ENCODE measurements at places on chromosomes 2 and 18. TPM values are rescaled to one million over a fixed set of nuclear protein-coding genes. Genes with fewer than 3 reads are reported as not detected.
A peak's percentile ranks its signal among the peaks of the same experiment; 100 is the strongest.

DNA sequence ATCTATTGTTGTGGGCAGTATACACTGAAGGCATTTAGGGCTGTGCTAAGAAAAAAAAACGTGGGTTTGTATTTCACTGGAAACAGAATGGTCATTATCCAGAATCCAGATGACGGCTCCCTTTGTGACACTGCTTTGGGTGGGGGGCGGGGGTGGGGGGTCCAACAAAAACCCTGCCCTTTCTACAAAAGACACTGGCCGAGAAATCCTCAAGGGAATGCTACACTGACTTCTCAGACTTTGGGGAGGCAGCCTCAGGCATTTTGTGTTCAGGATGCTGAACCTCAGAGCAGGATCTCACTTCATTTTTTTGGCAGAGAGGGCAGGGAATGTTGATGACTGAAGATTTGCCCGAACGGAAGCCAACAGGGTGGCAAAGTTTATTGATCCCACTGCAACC is 417.1 kb downstream of the HRH4 start:
- no peak for DNase-seq

GRCh38 chr2:161088658-161089350 is 71.4 kb upstream of the TANK start:
- DNase-seq, result no peak

DNA sequence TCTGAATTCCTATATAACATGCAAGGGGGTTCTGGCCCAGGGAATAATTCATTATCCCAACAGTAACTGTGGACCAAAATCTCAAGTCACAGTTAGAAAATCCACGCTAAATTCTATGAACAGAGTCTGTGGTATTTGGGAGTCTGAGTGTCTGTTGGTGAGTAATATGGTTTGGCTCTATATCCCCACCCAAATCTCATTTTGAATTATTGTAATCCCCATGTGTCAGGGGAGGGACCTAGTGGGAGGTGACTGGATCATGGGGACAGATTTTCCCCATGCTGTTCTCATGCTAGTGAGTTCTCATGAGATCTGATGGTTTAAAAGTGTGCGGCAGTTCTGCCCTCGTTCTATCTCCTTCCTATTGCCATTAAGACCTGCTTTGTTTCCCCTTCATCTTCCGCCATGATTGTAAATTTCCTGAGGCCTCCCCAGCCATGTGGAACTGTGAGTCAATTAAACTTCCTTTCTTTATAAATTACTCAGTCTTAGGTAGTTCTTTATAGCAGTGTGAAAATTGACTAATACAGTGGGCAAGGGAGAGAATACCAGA is 68.3 kb downstream of the NBAS start:
- peak; percentile 2 for DNase-seq

SNORC gene
- 0.86 TPM for total RNA-seq

LDLRAD4 gene
- 8.9 TPM for total RNA-seq

- DNase-seq, result no peak
These were observed 3.2 kb downstream of the TBC1D8 start for GRCh38 chr2:101147971-101148370.

CD28 gene
- not detected for total RNA-seq

DNA sequence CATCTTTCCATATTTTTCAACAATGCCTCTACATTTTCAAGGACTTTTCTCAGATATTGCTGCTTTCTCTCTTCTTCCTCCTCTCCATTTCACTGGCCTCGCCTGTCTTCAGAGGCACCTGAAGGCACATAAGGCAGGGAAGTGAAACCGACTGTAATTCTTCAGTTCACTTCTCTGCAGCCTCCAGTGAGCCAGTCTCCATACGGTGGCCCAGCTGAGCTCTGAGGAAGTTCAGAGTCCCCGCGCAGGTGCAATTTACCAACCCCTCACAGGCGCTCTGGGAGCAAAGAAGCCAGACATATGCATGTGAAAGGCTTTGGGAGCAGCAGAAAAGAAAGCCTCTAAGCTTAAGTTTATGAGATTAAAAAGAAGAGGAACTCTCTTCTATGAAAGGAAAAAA is 12.4 kb downstream of the KLHL14 start:
- DNase-seq, result no peak

DNA sequence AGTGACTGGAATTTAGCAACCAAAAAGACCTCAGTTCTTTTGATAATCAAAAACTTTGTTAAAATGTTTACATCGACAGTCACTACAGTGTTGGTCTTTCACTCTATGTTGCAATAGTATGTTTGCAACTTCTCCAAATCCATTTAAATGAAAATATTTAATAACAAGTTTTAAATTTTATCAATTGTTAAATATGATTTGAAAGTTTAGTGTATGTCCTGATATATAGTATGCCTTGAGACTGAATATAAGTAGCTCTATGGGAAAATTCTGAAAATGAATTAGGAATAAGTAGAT is 109.9 kb downstream of the ANKRD44 start:
- no peak for DNase-seq

DNA sequence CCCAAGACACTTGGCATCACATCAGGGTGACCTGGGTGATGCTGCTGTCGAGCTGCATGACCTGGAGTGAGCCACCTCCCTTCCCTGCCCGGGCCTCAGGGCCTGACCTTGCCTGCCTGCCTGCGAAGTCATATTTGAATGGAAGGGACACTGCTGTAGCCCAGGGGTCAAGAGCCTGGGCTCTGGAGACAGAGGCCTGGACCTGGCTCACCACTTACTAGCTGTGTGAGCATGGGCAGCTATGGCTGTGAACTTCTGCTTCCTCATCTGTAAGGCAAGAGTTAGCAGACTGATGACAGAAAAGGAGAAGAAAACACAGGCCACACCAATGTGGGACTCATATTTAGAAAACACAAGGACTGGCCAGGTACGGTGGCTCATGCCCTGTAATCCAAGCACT is 118.7 kb downstream of the ZFP36L2 start:
- DNase-seq, result no peak

FEV gene
- total RNA-seq, result not detected

DNA sequence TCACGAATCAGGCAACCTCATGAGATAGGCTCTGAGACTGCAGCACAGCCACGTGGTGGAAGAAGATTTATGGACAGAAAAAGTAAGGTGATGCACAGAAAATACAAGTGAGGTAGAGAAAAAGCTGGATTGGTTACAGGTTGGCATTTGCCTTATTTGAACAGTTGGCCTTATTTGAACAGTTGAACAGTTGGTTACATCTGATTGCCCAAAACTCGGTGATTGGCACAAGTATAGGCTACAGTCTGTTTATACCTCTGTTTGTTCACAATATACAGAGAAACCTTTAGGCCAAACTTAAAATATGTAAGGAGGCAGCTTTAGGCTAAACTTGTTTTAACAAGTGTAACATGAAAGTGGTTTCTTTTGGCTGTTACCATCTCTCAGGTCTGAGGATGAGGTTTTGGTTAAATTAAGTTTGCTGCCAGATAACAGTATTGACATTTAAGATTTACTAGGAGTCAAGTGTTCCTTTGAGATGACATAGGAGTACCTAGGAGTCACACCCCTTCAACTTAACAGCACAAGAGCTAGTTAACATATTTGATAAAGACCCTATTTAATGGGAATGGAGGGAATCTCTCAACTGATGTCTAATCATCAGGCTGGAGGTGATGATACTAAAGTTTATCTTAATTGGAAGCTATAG is 16.5 kb upstream of the GPR155 start:
- DNase-seq, result no peak

DNA sequence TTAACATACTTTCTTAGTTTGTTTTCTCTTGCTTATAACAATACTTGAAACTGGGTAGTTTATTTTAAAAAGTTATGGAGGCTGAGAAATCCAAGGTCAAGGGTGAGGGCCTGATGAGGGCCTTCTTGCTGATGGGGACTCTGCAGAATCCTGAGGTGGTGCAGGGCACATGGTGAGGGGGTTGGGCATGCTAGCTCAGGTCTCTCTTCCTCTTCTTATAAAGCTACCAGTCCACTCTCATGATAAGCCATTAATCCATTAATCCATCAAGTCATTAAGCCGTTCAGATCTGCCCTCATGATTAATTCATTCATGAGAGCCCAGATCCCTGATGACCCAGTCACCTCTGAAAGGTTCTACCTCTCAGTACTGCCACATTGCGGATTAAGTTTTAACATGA is 21.4 kb downstream of the ALMS1 start:
- DNase-seq, result no peak

GRCh38 chr2:85822766-85823165 is 66.0 kb downstream of the ST3GAL5 start:
- no peak for DNase-seq

LOXHD1 gene
- total RNA-seq, result not detected

DNA sequence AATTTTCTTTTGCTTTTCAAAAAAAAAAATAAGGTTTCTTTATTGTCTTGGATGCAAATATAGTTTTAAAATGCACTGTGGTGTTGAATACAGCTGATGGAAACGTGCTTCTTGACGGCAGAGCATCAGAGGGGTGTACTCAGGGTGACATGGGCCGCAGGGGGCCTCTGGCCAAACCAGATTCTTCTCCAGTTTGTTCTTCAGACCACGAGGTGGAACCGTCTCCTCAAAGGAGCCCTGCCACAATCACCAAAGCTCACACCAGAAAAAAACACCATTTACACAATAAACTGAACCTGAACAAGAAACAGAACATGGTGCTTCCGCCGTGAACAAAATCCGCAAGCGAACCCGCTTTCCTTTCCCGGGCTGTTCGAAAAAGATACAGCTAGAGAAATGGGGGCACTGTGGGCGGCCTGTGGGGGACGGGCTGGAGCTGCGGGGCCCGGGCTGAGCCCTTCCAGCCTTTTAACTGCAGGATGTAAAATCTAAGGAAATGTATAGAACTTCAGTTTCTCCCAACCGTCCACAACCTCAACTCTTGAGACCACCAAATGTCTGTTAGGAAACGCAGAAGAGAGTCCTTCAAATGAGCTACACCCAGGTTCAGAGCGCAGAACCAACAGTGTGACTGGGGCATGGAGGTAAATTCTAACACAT is 34.5 kb downstream of the PSMG2 start:
- DNase-seq, result no peak

ZEB2 gene
- 35.0 TPM for total RNA-seq

DLX2 gene
- 0.81 TPM for total RNA-seq

DNA sequence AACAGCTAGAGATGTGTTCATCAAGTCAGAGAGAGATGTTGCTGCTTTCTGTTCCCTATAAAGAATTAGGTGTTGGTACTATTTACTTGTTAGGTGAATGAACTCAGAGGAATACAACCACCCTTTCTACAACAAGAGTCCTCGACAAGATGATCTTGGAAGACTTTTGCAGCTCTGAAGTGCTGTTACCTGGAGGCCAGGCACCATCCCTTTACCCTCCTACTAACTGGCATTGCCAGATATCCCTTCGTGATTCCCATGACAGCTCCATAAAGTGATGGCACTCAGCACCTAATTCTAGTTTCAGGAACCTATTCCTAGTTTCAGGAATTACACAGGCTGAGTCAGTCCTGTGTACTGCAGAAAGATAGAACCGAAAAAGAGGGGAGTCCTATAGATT is 9.9 kb downstream of the ARPC2 start:
- DNase-seq, result no peak

CNOT9 gene
- 114 TPM for total RNA-seq

DNA sequence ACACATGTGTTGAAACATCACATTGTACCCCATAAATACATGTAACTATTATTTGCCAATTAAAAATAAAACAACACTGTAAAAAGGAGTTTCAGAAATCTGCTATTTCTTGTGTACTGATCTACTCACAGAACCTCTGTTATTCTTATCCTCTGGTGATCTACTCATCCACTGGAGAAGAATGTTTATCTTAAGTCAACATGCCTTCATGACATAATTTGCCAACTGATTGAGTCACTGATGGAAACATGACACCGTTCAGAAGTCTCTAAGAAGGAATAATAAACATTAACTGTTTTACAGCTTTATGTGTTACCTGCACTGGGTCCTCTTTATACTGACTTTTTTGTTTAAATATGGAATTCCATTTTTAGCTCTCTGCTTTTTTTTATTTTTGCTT is 555.2 kb downstream of the DCDC2C start:
- peak; percentile 31 for DNase-seq

TCF4 gene
- 55.0 TPM for total RNA-seq
